SK-N-SH (cell line): ENCODE measurements at places on chromosomes 2 and 18. TPM values are rescaled to one million over a fixed set of nuclear protein-coding genes. Genes with fewer than 3 reads are reported as not detected.
A peak's percentile ranks its signal among the peaks of the same experiment; 100 is the strongest.

Gene TMSB10
- 3,924 and 7,920 TPM in 2 replicates for polyA plus RNA-seq

Gene FAM161A
- 0.90 and 1.2 TPM in 2 replicates for polyA plus RNA-seq

DNA sequence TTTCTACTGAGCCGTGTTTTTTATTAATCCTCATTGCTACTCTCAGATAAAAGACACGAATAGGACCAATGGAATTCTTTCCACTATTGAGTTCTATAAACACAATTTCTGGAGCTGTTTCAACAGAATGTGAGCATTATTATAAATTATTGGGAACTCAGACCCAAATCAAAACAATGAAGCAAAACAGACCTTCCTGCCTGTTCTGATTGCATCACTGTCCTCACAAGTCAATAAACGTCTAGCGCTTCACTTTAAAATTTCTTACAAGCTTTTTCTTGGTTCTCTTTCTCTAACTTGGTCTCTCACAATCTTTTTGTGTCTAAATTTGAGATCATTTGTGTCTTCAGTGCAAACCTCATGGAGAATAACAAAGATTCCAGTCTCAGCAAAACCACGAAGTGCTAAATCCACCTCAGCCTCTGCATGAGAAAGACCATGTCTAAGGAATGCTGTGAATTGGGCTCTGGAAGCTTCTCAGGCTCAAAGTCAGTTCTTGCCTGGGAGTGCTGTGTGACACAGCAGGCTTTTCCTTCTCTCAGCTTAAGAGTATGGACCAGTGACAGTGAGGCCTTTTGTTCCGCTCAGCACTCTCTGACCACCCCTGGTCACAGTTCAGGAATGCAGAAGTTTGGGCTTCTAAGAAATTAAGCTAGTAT is 22.8 kb downstream of the ARHGAP28 start:
- no peaks in the 10 kb centered on the region for H3K4me1 ChIP-seq
- no peaks in the 10 kb centered on the region for H3K27me3 ChIP-seq

DNA sequence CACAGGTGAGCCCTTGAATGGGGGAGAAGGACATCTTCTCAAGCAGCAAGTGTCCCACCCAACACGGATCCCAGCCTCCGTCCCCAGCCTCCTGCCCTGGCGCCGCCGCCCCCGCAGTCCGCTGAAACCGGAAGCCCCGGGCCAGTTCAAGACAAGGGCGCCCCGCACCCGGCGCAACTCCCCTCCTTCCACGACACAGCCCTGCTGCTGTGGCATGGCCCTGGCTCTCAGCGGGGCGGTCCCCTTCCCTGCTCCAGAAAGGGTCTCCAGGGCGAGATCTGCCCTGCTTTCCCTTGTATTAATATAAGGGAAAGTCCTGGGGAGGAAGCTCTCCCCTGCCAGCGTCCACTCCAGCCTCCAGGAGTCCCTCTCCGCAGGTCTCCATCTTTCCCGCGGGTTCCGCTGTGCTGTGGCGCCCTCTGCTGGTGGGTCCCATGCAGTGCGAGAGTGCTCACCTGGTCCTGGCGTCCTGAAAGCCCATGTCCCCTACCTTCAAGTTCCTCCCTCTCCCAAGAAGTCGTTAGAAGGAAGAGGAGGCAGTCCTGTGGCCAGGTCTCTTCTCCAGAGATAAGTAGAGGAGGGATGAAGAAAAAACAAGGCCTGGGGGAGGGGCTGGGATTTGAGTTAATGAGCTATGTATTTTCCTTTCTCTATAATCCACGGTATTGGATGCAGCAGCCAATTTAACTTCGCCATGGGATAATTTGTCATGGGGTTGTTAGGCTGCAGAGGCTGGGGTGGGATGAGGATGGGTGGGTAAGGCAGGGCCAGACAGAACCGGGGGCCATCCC is 176.0 kb downstream of the SMAD2 start:
- peak overlapping the region; percentile 54; the same call in 1 of the 2 replicates for H3K4me3 ChIP-seq
- no peak overlapping the region for H3K27ac ChIP-seq
- no peaks in the 10 kb centered on the region for H3K36me3 ChIP-seq
- no peaks in the 10 kb centered on the region for H3K27me3 ChIP-seq
- DNase-seq: peak; percentile 84

DNA sequence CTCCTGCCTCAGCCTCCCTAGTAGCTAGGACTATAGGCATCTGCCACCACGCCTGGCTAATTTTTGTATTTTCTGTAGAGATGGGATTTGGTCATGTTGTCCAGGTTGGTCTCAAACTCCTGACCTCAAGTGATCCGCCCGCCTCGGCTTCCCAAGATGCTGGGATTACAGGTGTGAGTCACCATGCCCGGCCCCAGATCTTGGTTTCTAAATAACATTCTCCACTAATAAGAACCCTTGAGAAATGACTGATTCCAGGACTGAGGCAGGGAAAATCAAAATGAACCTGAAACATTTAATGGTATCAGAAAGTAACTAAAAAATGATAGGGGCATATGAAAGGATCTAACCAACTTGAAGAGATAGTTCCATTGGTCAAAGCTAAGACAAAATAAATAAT is 34.0 kb downstream of the BMPR2 start:
- no peak overlapping the region for H3K27ac ChIP-seq
- H3K27me3 ChIP-seq: no peaks in the 10 kb centered on the region
- H3K36me3 ChIP-seq: no peaks in the 10 kb centered on the region
- no peak for DNase-seq
- H3K4me3 ChIP-seq: no peak overlapping the region
- H3K4me1 ChIP-seq: no peaks in the 10 kb centered on the region

Gene NTSR2
- polyA plus RNA-seq: not detected in 2 replicates

Gene CD226
- 0.31 and 0.56 TPM in 2 replicates for polyA plus RNA-seq

Gene NT5DC4
- not detected in 2 replicates for polyA plus RNA-seq

Gene KIAA2012
- polyA plus RNA-seq: 0.07 and 0.11 TPM in 2 replicates

Gene KATNAL2
- 6.5 and 8.2 TPM in 2 replicates for polyA plus RNA-seq

DNA sequence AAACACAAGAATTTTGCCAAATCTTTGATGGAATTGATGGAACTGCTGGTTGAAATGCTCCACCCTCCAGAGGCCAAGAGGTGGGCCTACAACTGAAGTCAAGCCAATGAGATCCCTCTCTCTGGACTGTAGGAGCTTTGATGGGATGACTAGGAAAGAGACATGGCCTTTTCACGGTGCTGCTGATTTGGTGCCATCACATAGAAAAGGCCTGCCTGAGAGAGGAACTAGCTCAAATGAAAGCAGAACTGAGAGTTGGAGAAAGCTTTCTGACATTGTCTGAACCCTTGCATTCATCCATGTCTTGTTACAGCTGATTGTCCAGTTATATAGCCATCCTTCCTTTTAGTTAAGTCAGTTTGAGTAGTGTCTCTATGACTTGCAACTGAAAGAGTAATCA is 283.8 kb upstream of the LYPD1 start:
- H3K27me3 ChIP-seq: no peaks in the 10 kb centered on the region
- no peak overlapping the region for H3K27ac ChIP-seq
- no peaks in the 10 kb centered on the region for H3K36me3 ChIP-seq
- no peak for DNase-seq
- H3K4me3 ChIP-seq: no peak overlapping the region

GRCh38 chr18:39841482-39842365 is 2113.3 kb upstream of the PIK3C3 start:
- no peaks in the 10 kb centered on the region for H3K4me1 ChIP-seq
- H3K36me3 ChIP-seq: no peaks in the 10 kb centered on the region
- peak overlapping the region; percentile 45 for H3K4me3 ChIP-seq

DNA sequence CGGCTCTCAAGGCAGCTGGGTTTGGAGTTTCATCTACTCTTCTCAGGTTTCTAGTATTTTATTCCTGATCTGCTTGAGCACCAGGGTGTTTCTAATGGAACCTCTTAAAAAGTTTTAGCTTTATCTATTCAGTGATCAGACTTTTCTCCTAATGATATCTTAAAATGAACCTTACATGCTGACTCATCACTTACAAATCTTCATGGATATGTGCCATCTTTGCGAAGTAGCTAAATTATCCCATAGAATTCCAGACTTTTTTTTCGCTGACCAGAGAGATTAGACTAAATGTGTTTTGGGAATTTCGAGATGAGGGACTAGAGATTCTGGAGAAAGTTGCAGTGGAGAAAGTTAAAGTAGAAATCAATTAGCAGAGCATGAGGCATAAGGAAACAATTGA is 401.0 kb downstream of the GRB14 start:
- no peaks in the 10 kb centered on the region for H3K36me3 ChIP-seq
- no peak for DNase-seq
- H3K4me3 ChIP-seq: no peak overlapping the region
- H3K4me1 ChIP-seq: no peaks in the 10 kb centered on the region
- H3K27me3 ChIP-seq: no peaks in the 10 kb centered on the region

Gene FSHR
- polyA plus RNA-seq: not detected in 2 replicates

GRCh38 chr2:240886023-240886565 is 9.9 kb downstream of the MAB21L4 start:
- H3K36me3 ChIP-seq: no peaks in the 10 kb centered on the region
- no peak overlapping the region for H3K4me3 ChIP-seq
- H3K4me1 ChIP-seq: no peaks in the 10 kb centered on the region; the same call in 1 of the 2 replicates
- no peak overlapping the region for H3K27ac ChIP-seq

DNA sequence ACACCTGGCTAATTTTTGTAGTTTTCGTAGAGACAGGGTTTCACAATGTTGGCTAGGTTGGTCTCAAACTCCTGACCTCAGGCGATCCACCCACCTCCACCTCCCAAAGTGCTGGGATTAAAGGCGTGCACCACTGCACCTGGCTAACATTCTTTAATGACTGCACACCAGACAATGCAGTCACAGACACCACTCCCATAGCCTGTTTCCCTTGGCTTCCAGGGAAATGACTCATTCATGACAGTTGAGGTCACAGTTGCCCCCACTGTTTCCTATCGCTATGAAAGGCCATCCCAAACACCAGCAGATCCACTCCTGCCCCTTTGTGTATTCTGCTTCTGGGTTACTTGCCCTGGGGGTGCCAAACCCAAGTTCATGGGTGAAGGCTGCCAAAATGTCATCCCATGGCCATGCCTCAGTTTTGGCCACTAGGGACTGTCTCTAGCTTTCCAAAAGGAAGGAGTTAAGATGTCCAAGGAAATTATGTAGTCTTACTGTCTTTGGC is 8.7 kb downstream of the CHMP1B start:
- no peak overlapping the region for H3K4me3 ChIP-seq
- no peak for DNase-seq
- H3K4me1 ChIP-seq: peaks cover 5% of the 10 kb centered on the region; the same call in 1 of the 2 replicates
- no peaks in the 10 kb centered on the region; the same call in 1 of the 2 replicates for H3K36me3 ChIP-seq
